Fibroblast of the conjunctiva (primary cell): ENCODE measurements at places on chromosomes 2 and 18.

DNA sequence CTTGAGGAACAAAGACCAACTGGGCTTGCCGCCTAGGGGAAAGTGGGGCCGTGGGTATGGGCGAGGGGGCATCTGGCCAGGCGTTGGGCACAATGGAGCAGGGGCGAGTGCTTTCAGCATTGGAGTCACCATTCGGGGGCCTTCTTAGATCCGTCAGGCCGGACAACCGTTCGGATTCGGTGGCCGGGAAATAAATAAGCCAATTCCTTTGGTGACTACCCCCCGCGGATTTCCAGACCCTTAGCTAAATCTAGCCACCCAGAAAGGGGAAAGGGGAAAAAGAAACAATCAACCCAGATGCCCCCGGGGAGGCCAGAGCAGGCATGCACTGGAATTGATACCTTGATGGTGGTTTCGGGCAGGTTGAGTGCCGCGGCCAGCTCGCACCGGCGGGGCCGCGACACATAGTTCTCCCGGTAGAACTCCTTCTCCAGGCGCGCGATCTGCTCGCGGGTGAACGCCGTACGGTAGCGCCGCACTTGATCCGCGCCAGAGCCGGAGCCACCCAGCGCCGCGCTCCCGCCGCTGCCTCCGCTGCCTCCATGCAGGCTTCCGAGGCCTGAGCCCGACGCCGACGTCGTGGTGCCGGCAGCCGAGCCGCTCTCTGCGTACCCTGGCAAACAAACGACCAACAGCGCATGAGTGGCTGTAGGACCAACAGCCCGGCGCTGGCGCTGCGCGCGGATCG is 1.8 kb downstream of the EVX2 start:
- no peak for DNase-seq

DNA sequence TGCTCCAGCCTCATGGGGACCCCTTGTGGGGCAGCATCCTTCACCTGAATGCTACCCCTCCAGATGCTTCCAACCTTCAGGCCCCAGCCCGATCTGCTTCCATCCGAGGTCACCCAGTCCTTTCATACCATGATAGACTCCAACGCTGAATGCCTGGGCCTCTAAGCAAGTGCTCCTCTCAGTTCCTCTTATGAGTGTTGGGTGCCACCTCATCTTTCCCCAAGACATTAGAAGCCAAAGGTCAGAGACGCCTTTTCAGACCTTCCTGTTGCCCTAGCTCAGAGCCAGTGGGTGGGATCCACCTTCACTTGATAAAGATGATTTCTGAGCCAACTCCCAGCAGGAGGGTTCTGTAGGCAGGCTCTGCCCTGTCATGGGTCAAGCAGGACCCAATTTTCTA is 174.5 kb upstream of the MGAT5 start:
- DNase-seq: no peak

DNA sequence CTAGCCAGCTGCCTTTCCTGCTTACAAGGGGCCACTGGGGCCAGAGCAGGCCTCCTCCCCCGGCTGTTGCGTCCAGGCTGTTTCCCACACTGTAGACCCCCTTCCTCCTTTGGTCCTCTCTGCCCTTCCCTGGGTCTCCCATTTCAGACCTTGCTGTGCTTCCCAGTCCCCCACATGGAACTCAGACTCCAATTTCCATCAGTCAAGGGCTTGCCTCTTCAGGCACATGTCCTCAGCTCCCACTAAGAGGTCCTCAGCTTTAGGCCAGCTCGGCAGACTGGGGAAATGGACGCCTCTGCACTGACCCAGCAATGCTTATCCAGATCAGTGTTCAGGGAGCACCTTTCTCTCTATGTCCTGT is 98.0 kb upstream of the BZW1 start:
- DNase-seq: no peak

DNA sequence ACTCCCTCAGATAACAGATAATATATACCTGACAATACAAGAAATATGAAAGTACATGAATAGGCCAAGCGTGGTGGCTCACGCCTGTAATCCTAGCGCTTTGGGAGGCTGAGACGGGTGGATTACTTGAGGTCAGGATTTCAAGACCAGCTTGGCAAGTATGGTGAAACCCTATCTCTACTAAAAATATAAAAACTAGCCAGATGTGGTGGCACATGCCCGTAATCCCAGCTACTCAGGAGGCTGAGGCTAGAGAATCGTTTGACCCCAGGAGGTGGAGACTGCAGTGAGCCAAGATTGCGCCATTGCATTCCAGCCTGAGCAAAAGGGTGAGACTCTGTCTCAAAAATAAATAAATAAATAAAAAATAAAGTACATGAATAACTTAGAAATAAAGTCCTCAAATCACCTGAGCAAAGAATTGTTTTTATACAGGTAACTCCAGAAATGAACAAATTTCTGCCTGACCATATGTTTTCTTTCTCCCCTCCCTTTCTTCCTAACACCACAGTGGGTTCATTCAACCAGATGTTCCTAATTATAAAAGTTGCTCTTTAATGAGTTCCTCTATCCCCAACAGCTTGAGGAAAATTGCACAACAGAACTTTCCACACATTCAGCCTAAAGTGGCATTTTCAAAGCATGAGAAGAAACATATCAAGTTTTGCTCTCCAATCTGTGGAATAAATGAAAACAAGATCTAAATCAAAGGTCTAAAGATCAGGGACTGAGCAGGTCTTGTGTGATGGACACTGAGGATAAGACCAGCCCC is 33.6 kb upstream of the AP1S3 start:
- DNase-seq: peak; percentile 41

- DNase-seq: no peak
These were observed 123.6 kb downstream of the LRATD1 start for GRCh38 chr2:14756122-14756541.

- no peak for DNase-seq
These were observed 578.6 kb upstream of the RAB6C start for GRCh38 chr2:129400826-129401225.

DNA sequence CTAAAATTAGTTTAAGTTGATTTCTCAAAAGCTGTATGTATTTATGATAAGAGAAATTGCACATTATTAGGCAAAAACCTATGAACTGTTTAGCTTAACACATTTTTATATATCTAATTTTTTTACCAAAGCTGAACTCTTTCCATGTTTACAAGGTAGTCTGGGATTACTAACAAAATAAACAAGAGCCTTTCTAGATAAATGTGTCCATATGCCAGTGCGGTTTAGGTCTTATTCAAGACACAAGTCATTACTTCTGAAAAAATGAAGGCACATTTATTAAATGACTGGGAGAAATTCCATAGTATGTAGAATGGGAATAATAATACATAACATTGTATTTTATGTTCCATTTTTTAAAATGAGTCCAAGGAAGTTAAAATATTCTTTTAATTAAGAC is 82.0 kb downstream of the DPP4 start:
- no peak for DNase-seq

DNA sequence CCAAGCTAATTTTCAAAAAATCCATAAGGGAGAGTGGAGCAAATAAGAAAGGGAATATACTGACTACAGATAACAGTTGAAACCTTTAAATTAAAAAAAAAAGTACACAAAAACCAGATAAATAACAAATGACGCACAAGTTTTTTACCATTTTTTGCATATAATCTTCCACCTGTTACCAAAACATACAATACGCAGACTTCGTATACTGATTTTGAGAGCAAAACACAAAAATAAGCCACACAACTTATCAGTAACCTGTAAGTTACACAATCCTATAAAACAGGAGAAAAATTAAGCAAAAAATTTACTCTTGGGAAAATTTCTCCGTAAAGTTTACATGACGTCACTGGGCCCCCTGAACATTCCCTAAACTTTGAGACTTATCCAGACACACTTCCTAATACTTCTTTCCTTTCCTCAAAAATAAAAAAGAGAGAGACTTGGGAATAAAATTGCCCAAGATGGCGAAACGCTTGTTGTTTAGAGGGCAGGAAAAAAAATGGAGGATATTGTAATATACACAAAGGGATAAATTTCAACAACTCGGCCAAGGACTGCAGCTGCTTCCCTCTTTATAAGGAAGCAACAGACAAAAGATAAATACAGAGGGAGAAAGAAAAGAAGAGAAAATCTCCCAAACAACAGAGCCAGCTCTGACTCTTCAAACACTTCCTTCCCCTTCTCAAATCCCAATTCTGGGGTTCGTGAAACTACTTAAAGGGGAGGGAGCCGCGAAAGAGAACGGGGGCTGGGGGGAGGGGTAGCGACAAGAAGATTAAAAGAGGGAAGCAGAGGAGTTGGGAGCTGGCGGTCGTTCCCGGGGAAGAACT is 1.6 kb downstream of the BAZ2B start:
- DNase-seq: peak; percentile 56

DNA sequence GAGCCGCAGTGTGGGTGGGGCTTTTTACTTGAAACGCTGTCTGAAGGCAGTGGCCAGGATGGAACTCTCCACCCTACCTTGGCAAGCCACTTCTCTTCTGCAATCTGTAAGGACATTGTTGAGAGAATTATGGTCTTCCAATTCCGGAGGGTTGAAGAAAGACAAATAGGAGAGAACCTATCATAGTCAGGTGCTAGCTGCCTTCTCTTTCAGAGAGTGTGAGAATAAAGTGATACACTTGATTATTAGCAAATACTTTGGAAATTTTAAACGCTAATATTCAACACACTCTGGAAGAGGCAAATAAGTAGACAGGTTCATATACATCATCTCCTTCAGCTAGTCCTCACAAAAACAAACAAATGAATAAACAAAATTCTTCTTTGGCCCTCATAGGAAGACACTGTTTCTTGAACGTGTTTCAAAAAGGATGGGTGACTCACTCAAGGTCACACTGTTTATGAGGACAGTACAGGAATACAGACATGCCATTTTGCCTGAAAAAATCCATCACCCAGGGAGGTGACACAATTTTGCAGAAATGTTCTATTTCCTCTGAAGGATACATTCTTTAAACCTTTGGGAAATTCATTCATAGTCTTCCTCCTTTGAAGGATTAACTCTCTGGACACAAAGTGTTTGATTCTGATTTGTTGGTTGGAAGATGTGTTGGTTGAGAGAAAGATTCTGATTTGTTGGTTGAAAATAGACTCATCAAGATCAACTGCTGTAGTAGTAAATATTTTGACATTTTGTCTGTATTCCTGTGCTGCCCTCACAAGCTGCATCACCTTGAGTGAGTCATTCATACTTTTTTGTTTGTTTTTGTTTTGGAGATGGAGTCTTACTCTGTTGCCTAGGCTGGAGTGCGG is 2.2 kb upstream of the IL1RN start:
- no peak for DNase-seq

DNA sequence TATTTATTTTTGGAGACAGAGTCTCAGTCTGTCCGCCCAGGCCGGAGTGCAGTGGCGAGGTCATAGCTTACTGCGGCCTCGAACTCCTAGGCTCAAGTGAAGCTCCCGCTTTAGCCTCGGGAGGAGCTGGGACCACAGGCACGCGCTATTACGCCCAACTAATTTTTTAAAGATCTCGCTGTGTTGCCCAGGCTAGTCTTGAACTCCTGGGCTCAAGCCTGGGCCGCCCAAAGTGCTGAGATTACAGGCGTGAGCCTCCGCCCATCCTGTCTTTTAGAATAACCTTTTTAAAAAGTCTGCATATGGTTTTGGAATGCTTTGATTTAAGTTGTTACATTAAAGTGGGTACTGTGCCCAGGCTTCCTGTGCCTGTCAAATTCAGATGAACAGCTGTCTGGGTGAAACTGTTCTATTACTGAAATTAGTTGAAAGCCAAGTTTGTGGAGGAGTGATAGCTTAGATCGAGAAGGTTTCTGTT is 944 bp downstream of the RAB3GAP1 start:
- DNase-seq: no peak

- DNase-seq: no peak
These were observed 724 bp downstream of the NMS start for GRCh38 chr2:100470898-100471514.

GRCh38 chr2:231673348-231673770 is 35.0 kb upstream of the PTMA start:
- no peak for DNase-seq

- no peak for DNase-seq
These were observed 12.8 kb downstream of the EIF2AK2 start for GRCh38 chr2:37143974-37144373.

DNA sequence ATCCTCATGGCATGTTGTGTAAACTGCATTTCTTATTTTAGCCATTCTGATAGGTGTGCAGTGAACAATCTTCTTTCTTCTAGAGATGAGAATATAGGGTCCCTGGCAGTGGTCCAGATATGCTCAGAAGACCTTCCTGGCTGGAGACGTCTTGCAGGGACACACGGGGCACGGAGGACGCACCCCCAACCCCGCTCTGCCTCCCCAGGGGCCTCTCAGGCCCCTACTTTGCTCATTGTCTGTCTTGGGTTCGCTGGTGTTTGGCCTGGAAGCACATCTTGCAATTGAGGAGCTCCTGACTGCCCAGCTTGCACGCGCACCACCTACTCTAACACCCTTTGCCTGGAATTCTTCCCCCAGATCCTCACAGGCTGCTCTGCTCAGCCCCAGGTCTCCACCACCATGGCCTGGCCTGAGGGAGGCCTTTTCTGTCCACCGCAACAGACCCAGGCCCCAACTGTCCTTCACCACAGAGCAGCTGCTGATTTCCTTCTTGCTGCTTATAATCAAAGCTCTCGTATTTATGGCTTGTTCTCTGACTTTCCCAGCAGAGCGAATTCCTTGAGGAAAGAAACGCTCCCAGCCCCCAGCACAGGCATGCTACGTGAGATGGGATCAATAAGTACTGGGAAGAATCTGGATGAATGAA is 295.9 kb upstream of the HDAC4 start:
- DNase-seq: no peak

- DNase-seq: no peak
These were observed 40.4 kb downstream of the LDLRAD4 start for GRCh38 chr18:13258921-13259320.
